A549 treated with ZK216348 at 1 μM for 4 hours (cell line): ENCODE measurements at places on chromosomes 16 and 17. TPM values are rescaled to one million over a fixed set of nuclear protein-coding genes. Genes with fewer than 3 reads are reported as not detected.

Gene CCL1
- total RNA-seq = not detected in 5 replicates

Gene RABEP1
- total RNA-seq = 36.7 to 51.8 TPM (median 43.4 TPM) in 5 replicates

Gene MPP3
- 11.5 to 19.4 TPM (median 16.2 TPM) in 5 replicates for total RNA-seq

Gene MYH13
- total RNA-seq = not detected in 5 replicates

Gene GAS7
- total RNA-seq = 0.23 to 0.79 TPM (median 0.30 TPM) in 5 replicates

Gene KRT33A
- total RNA-seq = not detected in 5 replicates

Gene C17orf100
- total RNA-seq = 1.6 to 3.1 TPM (median 2.9 TPM) in 5 replicates
